ENCODE measurements at places on chromosomes 2 and 18.
A peak's percentile ranks its signal among the peaks of the same experiment; 100 is the strongest.

DNA sequence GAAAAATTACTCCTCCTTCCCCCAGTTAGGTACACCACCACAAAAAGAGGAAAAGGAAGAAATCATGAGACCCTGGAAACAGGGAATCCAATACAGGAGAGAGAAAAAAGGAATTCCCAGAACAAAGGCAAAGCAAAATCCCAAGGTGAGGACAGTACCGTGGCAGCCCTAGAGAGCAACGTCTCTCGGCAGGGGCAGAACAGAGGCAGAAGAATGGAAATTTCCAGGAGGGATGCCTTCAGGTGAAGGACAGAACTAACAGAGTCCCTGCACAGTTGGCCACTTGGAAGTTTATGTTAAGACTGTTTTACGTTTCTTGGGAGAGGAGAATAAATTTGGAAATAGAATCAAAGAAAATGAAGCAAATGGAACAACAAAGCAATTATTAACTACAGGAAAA lies 27.7 kb downstream of the GRB14 start:
- DNase-seq = no peak

GRCh38 chr2:74922592-74923227 lies 35.7 kb upstream of the POLE4 start:
- no peak for DNase-seq

DNA sequence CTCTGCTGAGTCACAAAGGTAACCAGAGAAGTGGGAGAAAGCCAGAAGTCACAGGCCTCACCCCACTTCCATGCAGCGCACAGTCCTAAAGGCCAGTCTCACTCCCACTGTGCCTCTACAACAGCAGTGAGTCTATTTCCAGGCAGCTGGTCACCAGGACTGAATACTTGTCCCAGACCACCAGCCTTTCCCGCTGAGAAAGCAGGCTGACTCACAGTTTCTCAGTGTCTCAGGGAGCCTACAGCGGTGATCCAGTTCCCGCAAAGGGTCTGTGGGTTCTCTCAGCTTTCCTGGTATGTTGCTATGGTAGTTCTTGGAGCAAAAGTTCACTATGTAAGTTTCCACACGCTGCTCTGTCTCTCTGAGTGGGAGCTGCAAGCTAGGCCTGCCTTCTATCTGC lies 622.5 kb downstream of the RNF144A start:
- no peak for DNase-seq

GRCh38 chr2:118473241-118473640 lies 374.2 kb downstream of the EN1 start:
- peak; percentile 38 for DNase-seq

GRCh38 chr2:170928824-170929685 lies at the start of gene GORASP2:
Gene GORASP2, plus strand, starts transcription at chr2:170929253. Its CDS starts 88 bp downstream, at chr2:170929341.
- peak; percentile 100 for DNase-seq

DNA sequence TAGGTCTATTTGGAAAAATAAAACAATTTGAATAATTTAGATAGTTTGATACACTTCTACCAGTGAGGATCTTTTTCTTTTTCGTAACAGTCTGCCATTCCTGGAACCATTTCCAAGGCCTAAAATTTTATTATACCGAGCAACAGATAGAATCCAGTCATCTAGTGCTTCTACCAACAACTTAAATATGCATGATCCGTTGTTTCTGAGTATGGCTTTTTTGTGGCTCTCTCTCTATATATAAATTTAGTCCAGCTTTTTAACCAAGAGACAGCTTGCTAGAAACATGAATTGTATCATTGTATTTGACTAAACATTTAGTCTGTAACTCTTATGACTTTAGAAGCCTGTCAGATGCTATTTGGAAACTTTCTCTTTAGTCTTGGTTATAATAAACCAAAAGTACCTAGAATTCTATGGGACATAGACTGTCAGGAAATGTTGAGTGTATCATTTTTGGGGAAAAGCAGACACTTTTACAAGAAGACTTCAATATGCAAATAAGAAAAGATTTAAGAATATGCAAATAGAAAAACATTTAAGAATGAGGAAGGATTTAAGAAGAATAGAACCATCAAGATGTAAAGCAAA lies 161.4 kb downstream of the ZEB2 start:
- no peak for DNase-seq

DNA sequence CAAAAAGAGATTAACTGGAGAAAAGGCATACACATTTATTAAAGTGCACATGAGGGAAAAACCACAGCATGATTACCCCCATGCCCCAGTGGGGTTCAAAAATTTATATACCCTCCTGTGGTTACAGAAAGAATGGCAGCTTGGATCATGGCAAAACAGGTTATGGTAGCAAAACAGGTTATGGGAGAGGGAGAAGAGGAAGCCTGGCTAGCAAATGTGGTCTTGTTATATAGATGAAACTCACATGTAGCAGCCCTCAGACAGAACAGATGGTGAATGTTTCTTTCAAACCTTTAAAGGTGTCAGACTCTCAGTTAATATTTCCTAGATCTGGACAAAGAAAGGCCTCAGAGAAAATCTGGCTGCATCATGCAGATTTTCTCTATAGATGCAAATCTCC lies 178.2 kb upstream of the ZC3H15 start:
- no peak for DNase-seq

DNA sequence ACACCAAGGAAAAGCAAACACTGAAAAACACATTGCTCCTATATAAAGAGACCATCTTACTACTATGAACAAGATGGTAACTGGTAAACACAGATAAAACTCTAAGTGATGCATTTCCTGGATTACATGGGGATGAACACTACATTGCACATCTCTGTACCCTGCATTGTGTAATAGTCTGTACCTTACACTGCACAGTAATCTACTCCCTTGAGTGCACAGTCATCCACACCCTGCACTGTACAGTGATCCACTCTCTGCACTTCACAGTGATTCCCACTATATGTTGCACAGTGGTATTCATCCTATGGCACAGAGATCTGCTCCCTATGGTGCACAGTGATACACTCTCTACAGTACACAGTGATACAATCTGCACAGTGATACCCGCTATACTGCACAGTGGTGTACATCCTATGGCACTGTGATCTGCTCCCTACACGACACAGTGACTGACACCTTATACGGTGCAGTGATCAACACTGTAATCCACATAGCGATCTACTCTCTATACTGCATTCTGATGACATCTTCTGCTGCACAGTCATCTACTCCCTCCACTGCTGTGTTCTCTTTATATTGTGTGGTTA lies 462.2 kb upstream of the RGPD4 start:
- DNase-seq = no peak

DNA sequence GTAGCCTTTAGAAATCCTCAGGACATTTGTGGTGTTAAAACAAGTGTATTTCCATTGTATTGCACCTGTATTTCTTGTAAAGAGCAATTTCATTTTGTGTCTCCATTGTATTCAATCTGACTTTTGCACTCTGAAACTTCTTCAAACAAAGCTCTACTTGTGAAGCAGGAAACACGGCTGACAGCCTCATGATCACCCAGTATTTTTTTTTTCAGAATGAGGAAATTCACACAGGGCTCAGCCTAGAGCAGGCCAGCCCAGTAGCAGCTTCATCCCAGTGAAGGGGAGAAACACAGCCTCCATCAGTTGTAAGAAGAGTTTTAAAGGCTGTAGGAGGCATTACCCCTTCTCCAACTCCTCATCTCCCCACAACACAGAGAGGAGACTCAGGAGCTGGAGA lies 175.9 kb upstream of the KLHL29 start:
- DNase-seq = no peak

DNA sequence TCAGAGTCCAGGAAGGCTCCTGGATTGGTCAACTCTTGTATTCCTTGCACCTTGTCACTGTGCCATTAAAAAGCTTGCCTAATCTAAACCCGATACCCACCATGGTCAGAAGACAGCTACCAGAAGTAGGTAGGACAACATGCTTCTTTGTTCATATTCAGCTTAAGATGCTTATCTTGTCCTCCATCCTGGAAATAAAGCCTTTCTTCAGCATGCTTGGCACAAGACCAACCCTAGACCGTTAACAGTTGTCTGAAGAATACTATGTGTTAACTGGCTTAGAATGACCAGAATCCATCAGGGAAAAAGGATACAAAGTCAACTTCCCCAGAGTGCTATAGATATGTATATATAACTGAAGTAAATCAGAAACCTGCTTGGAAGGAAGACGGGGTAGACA lies 193.9 kb downstream of the ZRANB3 start:
- DNase-seq = no peak

DNA sequence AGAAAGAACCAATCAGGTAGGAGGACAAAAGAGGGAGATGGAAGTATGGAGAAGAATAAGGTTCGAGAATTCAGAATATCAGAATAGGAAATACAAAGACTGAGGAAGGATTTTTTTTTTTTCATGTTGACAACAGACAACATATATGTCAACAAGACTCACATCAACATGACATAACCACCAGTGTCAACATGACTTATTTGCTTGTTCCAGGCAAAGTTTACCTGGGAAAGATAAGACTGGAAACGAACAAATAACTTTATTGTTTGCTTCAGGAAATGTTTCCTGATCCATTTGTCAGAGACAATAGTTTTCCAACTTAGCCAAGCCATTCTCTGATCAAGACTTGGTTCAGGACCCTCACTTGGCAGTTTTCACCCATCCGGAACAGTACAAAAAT lies 321.9 kb upstream of the NETO1 start:
- no peak for DNase-seq

GRCh38 chr2:230016844-230017243 lies 51.9 kb downstream of the SLC16A14 start:
- DNase-seq = no peak

GRCh38 chr2:19299032-19299431 lies 59.4 kb downstream of the OSR1 start:
- no peak for DNase-seq

DNA sequence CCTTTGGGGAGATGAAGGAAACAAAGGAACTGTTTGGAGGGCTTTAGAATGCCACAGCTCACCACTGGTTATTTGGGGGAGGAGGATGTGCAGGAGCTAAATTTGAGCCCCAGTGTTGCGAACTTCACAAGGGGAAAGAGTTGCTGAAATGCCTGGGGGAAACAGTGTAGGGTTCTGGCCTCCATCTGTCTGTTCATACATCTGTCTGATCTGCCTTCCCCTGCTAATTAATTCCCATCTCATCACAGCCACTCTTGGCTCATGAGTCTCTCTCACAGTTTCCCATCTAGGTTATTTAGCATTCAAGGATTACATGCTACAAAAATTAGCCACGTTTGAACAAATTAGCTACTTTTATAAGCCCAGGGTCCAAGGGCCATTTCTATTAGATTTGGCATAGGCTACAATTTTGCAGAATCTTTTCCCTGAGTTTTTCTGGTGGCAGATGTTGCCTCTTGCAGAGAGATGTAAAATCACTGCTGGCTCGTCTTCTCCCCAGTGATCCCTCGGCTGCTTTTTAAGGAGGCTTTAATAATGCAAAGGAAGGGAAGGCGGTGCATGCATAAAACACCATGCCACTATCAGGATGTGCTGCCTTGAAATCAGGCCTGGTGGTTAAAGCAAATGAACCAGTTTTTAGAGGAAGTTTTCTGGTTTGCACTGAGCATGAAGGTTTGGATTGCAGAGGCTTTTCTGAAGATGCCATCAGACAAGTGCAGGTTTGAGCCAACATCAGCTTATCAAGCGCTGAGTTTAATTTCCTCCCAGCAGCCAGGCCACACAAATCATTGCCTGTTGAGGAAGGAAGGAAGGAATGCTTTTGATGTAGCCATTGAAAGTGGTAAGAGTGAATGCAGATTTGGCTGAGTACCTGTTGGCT lies 35.0 kb downstream of the ADD2 start:
- no peak for DNase-seq

DNA sequence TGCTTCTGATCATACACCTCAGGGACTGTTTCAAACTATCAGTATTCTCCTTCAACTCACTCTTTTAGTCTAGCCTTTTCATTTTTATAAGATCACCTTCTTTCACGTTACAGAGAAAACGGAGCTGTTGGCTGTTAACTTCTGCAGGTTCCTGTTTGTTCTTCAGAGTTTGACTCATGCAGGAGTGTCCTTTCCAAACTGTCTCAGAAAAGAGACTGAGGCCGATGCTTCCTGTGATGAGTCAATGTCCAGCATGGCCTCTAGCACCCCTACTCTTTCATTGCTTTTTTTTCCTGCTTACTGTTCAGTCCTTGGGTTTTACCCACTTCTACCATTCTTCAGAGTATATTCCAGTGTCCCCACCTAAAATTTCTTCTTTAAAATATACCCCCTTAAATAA lies 240.8 kb upstream of the RGPD4 start:
- DNase-seq = no peak

DNA sequence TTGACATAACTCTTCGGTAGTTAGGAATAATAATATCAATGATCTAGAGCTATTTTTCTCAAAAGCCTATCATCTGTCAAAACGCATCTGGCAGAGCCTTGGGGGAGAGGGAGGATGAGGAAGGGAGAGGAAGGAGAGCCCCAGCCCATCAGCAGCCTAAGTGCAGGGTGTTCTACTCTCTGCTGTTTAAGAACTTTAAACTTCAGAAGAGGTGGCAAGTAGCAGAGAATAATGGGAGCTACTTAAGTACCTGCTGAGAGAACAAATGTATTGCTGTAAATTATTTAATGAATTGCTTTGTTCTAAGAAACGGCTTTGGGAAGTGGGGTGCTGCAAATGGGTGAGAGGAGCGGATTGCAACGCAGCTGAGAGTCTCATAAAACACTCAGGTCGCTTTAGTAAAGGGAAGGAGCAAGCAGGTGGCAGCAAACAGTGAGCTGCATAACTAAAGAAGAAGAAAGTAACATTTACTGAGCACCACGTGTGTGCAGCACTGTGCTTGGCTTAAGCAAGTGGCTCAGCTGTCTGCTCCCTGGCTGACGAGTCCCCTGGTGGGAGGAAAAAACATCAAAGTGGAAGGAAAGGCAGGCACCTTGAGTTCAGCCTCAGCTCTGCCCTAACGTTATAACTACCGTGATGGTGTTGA lies 26.3 kb upstream of the SH3RF3 start:
- DNase-seq = peak; percentile 31

DNA sequence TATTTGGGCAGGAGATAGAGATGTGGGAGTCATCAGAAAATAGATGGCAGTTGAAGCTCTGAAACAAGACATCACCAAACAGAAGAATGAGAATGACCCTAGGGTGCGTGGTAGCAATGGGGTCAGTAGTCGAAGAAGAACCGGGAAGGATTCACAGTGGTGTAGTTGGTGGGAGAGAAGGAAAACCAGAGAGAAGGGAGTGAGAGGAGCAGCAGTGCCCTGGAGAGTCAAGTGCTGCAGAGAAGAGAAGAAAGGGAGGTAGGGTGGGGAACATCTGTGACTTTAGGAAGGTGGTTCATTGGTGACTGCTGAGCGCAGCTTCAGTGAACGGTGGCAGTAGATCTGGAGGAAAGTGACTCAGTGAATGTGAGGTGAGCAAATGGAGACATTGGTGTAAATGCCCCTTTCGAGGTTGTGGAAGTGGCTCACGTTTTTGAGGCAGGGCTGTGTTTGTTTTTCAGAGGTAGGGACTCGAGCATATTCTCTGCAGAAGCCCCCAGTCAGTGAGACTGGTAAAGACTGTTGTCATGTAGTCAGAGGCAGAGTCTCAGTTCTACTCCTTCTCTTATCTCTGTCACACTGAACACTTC lies 36.4 kb downstream of the CDC42EP3 start:
- DNase-seq = no peak

- peak; percentile 37 for DNase-seq
Measured at GRCh38 chr2:45928946-45929345, 277.5 kb downstream of the PRKCE start.

DNA sequence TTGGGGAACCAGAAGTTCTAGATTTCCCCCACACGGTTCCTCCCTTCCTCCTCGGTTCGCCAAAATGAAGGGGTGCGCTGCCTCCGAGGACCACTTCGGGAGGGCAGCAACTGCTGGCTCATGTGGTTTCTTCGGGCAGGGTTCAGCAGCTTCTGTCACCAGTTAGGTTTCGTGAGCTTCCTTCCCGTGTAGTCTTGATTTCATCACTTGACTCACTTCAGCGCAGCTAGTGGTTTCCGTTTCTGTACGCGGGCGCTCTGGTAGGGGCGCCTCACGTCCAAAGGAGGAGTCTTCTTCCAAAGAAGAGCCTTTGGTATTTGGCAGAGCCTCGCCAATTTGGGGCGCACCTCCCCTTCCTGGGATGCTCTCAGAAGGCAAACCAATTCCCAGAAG lies 485 bp upstream of the GALNT3 start:
- DNase-seq = peak; percentile 63

Measured in retina (tissue), 1 donor.